ENCODE measurements at places on chromosomes 1 and 21. TPM values are rescaled to one million over a fixed set of nuclear protein-coding genes. Genes with fewer than 3 reads are reported as not detected.

Gene S100A16
- 38.8 TPM for total RNA-seq

Gene C1orf198
- total RNA-seq = 94.1 TPM

GRCh38 chr1:147241934-147242448 is 493 bp upstream of the CHD1L start:
- no peak for DNase-seq

- DNase-seq = no peak
These were observed 5.2 kb upstream of the DMRTB1 start for GRCh38 chr1:53454019-53454418.

Gene CPLANE2
- total RNA-seq = 14.8 TPM

- no peak for DNase-seq
These were observed 27.8 kb downstream of the SDC3 start for GRCh38 chr1:30880678-30881318.

DNA sequence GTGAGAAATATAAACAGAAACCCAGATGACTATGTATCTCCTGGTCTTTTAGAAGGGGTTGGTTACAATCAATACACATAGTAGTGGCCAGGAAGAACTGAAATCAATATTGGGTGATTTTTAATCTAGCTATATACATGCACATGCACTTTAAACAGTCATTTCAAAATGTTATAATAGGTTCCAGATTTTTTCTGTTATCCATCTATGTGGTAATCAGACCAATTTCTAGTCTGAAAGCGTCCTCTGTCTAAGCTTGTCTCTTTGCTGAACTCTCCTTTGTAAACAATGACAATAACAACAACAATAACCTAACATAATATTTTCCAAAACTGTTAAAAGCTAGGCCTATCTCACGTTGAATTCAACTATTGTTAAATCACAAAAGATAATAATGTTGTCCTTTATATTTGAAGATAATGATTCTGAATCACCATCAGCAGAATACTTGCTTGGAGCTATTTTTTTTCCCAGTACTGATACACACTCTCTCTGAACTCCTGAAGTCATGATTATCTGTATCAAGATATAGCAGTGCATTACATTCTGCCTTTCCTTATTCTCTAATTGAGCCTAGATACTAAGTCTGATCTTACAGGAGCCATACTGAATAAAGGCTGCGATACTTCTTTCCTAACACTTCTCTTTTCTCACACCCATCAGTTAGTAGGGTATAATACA is 496.8 kb upstream of the ZRANB2 start:
- DNase-seq = no peak

DNA sequence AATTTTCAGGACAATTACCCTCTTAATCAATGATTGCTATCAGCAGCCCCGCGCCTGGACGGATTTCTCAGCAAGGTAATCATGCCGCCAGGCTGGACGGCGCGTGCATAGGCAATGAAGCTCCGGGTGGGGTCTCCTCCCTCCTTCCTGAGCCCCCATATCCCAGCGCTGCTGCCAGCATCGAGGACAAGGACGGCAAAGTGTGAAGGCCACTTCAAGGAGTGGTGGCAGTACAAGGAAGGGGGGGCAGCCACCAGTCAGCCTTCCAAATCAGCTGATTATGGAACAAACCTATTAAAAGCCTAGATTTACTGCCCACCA is 51.1 kb downstream of the DMAP1 start:
- no peak for DNase-seq

DNA sequence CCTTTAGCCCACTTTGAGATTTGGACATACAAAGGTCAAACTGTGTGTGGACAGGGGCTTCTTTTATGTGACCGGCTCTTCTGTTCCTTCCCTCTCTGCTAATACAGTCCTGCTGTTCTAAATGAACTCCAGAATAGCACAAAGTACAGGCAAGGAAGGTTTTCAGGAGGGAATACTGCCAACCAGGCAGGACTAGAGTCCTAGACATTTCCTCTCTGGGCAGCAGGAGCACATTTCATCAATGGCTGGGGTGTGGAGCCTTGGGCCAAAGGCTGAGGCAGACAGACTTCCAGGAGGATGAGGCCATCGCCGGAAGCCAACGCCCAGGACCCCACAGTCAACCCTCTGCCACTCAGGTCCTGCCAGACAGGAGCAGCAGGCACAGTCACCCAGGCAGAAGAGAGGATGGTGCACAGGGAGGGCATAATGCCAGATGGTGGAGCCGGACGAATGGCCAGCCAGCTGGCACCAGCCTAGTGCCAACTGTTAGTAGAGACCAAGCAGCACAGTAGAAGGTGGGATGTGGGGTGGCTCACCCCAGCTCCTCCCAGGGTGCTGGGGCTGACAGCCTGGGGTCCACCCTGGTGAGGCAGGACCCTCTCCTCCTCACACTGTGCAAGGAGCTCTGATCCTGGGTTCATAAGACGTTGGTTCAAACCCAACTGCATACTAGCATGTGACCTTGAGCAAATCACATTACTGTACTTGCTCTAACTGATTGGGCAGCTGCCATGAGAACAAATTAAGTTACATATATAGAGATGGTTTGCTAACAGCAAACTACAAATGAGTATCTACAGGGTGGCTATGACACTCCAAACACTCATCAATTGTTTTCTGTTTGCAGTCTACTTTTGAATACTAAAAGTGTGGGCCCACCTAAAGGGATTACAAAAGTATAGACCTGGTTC is 410.7 kb downstream of the SIPA1L2 start:
- no peak for DNase-seq

Gene LRRC7
- 0.29 TPM for total RNA-seq

- DNase-seq = no peak
These were observed 229.3 kb upstream of the PTBP2 start for GRCh38 chr1:96492236-96492635.

DNA sequence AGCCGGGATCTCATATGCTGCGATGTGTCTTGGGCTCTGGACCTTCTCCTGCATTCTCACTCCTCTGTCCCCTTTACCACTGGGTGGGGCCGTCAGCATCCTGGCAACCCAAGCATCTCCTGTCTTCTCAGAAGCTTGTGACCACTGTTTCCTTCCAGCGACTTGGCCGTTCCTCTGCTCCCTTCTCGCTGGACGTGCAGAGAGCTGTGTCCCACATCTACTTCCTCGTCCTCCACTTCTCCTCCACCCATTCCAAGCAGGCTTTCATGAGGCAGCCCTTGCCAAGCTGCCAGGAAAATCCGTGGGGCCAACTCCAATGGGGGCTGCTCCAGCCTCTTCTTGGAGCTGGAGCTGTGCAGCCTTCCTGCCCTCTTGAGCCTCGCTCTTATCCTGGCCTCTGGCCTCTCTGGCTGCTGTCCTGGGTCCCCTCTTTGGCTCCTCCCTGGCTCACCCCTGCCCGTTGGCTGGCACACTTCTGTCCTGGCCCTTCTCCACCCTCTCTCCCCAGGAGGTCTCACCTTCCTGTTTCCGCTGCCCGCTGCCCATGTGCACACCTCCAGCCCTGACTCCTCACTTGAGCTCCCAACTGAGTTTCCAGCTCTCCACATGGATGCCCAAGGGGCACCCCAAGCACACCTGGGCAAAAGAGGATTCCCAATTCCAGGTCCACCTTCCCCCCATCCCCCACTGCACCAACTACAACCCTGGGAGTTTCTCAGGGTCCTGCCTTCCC is 8.7 kb downstream of the FAM131C start:
- DNase-seq = no peak

DNA sequence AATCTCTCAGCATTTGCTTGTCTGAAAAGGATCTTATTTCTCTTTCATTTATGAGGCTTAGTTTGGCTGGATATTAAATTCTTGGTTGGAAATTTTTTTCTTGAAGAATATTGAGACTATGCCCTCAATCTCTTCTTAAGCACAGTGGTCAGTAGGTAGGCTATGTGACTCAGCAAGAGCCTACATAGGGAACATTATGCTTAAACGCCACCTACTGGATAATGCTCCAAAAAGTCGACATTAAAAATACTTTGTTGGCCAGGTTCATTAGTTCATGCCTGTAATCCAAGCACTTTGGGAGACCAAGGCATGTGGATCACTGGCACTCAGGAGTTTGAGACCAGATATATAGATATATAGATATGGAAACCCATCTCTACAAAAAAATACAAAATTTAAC is 678.0 kb upstream of the USP24 start:
- no peak for DNase-seq

DNA sequence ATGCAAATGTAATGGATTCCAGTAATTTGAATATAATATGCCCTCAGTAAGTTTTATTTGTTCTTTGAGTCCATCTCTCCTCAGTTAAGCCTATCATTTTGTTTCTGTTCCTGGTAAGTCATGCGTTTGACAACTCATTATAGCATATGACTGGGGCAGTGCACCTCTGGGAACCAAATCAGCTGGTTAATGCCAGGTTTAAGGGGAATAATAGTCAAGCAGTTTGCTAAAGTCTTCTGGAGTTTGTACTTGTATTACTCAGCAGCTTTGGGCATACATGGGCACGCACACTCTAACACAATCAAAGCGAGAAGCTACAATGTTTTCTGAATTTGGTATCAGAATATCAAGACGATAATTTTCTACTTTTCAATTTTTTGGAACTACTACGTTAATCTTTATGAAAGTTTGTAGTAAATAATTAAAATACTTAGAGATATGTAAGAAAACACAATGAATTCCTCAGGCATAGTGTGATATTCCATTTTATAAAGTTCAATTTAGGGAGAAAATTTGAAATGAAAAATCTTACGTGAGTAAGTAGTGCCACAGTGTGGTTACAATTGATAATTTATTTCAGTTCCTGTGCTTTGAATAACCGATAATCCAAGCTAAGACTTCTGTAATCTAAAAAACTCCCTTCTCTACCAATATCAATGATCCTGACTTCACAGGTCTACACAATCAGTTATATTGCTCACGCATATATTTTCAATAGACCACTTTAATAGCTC is 43.8 kb upstream of the KCTD3 start:
- no peak for DNase-seq

Gene TSACC
- total RNA-seq = not detected

DNA sequence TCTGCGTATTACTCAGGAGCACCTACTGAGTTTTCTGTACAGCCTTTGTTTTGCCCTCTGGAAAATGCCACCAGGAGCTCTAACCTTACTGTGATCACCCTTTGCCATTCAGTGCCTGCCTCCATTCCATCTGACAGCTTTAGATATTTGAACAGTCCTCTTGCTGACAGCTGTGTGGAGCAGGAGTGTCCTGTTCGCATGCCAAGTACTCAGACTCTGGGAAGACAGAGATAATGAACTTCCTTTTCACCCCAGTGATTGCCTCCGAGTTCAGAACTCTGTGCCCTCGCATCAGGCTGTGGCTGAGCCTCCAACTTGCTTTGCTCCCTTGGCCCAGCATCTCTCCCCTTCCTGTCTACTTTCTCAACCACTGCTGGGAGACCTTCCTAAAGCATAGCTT is 74.0 kb downstream of the CACNA1E start:
- no peak for DNase-seq

DNA sequence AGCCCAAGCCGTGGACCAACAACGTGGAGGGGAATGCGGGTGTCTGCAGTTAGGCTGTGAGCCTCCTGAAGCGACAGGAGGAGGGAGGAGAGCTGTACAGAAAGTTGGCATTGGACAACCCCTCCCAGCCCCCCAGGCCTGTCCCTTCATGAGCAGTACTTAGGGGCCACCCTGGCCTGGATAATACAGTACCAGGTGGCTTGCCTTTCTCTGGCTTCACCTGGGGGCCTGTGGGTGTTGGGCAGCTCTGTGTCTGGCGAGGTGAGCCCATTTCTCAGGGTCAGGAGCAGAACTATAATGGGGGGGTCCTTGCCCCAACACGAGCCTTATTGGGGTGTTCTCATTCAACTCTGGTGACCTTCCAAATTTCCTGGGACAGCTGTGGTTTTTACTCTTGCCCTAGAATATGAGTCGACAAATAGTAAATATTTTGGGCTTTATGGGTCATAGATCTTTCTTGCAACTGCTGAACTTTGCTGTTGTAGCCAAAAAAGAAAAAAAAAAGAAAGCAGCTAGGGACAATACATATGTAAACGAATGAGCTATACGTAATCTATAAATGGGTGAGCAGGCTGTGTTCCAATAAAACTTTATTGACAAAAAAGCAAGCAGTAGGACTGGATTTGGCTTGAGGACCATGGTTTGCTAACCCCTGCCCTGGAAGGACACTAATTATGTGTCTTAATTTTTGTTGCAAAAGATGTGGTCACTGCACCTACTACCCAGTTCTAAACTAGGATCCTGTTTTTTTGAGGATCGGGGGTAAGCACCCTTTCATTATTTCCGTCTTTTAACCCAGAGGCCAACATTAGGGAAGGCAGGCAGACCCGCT is 11.4 kb downstream of the COQ8A start:
- no peak for DNase-seq

GRCh38 chr1:40876891-40877290 is 14.7 kb upstream of the CITED4 start:
- no peak for DNase-seq

Gene MAB21L3
- not detected for total RNA-seq

Gene LCE3E
- total RNA-seq = not detected

Gene S100A7A
- total RNA-seq = not detected

DNA sequence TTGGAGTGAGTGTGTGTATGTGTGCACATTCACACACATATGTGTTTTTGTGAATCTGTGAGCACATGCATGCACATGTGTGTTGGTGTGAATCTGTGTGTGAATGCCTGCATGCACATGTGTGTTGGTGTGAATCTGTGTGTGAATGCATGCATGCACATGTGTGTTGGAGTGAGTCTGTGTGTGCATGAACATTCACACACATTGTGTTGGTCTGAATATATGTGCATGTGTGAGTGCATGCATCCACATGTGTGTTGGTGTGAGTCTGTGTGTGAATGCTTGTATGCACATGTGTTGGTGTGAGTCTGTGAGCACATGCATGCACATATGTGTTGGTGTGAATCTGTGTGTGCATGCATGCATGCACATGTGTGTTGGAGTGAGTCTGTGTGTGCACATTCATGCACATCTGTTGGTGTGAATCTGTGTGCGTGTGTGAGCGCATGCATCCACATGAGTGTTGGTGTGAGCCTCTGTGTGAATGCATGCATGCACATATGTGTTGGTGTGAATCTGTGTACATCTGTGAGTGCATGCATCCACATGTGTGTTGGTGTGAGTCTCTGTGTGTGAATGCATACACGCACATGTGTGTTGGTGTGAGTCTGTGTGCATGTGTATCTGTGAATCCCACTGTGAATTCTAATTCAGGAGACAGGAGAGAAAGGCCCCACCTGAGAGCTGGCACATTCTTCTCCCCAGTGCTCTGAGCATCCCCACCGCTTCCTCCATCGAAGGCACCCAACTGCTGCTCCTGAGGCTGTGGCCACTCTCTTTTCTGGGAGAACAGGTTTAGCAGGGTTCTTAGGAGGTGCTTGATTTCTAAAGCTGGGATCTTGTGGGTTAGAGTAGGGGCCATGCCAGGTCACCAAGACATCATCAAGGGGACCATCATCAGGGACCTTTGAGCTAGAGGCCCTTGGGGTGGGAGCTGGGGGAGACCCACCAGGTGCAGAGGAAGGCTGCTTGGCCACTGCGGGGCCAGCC is 117.5 kb upstream of the ARHGEF16 start:
- no peak for DNase-seq

Gene PGLYRP4
- total RNA-seq = not detected

- DNase-seq = no peak
These were observed 43.3 kb downstream of the PAX7 start for GRCh38 chr1:18673976-18674375.

GRCh38 chr1:12478612-12478985 is 139.4 kb downstream of the DHRS3 start:
- DNase-seq = no peak

Gene CELA3B
- total RNA-seq = not detected
